Tibial nerve (tissue), 4 donors: ENCODE measurements at places on chromosomes 16 and 17. TPM values are rescaled to one million over a fixed set of nuclear protein-coding genes. Genes with fewer than 3 reads are reported as not detected.

DNA sequence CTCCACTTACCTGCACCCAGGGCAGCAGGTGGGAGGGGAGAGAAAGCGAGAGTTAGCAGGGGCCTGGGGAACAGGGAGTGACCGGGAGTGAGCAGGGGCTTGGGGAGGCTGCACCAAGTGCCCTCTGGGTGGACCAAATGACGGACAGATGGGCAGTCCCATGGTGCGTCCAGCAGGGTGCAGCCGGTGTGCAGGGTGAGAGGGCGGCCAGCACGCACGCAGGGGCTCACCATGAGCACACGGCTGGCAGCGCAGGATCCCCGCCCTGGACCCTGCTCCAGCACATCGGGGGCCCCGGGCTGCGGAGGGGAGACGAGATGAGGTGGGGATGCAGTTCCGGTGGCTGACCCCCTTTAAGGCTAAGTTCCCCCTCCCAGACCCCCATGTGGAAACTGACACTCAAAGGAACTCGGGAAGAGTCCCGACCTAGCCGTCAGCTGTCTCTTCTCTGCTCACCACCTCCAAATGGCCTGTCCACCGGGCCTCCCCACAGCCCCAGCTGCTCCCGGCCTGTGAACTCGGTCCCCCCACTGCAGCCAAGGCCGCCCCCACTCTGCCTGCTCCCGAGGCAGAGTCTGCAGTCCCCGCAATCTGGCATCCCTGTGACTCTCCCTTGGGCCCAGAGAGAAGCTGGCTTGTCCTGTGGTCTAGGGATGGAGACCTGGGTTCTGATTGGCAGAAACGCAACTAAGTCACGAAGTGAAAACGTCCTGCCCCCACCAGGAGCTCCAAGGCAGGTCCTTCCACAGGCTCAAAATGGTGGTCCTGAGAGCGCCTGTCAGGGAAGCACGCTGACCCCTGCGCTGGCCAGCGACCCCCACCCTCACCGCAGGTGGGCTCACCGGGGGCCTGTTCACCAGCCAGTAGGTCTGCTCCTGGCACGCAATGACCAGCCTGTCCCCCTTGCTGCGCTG lies 2.9 kb downstream of the RGS11 start:
- H3K27ac ChIP-seq: no peak overlapping the region
- DNase-seq: no peak
- H3K36me3 ChIP-seq: peaks cover 15% of the 10 kb centered on the region
- no peaks in the 10 kb centered on the region for H3K27me3 ChIP-seq

GRCh38 chr17:60863892-60864707 lies 186.4 kb downstream of the BCAS3 start:
- H3K4me3 ChIP-seq: no peak overlapping the region
- no peak for DNase-seq
- H3K27me3 ChIP-seq: no peaks in the 10 kb centered on the region

GRCh38 chr16:81523387-81524115 lies 78.9 kb downstream of the CMIP start:
- H3K4me3 ChIP-seq: no peak overlapping the region
- DNase-seq: no peak
- no peaks in the 10 kb centered on the region for H3K36me3 ChIP-seq
- no peaks in the 10 kb centered on the region for H3K27me3 ChIP-seq
- peaks cover 17% of the 10 kb centered on the region for H3K4me1 ChIP-seq
- H3K27ac ChIP-seq: no peak overlapping the region

GRCh38 chr17:74369221-74369620 lies 1.9 kb downstream of the GPR142 start:
- H3K4me1 ChIP-seq: peaks cover 14% of the 10 kb centered on the region
- no peaks in the 10 kb centered on the region for H3K36me3 ChIP-seq
- no peak overlapping the region for H3K27ac ChIP-seq
- H3K27me3 ChIP-seq: no peaks in the 10 kb centered on the region

GRCh38 chr17:29066047-29066446 lies 23.1 kb downstream of the PIPOX start:
- H3K27ac ChIP-seq: no peak overlapping the region
- no peaks in the 10 kb centered on the region for H3K4me1 ChIP-seq
- no peaks in the 10 kb centered on the region for H3K36me3 ChIP-seq
- H3K4me3 ChIP-seq: no peak overlapping the region
- DNase-seq: no peak

- DNase-seq: no peak
- H3K4me3 ChIP-seq: no peak overlapping the region
- H3K4me1 ChIP-seq: no peaks in the 10 kb centered on the region
Observed at GRCh38 chr16:10552281-10552680, 28.1 kb downstream of the EMP2 start.

- peak; percentile 24 for DNase-seq
- peaks cover 13% of the 10 kb centered on the region for H3K4me1 ChIP-seq
Observed at GRCh38 chr16:85717393-85718152, 28.8 kb upstream of the GINS2 start.

MYCBPAP gene
- total RNA-seq: 5.9 TPM

DNA sequence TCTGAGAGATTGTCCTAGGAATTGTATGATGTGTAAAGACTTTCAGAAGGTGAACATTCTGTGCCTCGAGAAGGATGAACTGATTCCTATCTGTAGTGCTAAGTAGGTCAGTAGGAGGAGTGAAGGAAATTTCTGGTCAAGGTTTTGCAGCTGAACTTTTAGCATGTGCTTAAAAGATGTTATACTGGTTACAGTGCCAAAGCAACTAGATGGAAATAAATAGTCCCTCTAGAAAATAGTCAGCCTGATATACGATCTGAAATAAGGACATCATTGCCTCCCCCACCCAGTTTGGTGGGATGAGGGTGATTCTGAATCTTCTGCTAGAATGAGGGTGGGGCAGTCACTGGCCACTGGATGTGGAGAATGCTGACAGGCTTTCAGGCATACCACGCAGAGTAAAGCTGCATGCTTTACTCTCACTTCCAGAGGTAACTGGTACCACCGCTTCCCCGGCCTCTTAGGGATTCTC lies 57.2 kb upstream of the VPS4A start:
- no peaks in the 10 kb centered on the region for H3K4me1 ChIP-seq
- H3K36me3 ChIP-seq: no peaks in the 10 kb centered on the region
- H3K4me3 ChIP-seq: no peak overlapping the region
- H3K27ac ChIP-seq: peak overlapping the region; percentile 62
- no peaks in the 10 kb centered on the region for H3K27me3 ChIP-seq

- no peaks in the 10 kb centered on the region for H3K27me3 ChIP-seq
- no peak overlapping the region for H3K4me3 ChIP-seq
- H3K27ac ChIP-seq: no peak overlapping the region
Observed at GRCh38 chr16:28078261-28078660, 14.7 kb upstream of the GSG1L start.
